ENCODE measurements at places on chromosomes 5 and 9.
A peak's percentile ranks its signal among the peaks of the same experiment; 100 is the strongest.

- no peak for DNase-seq
These were observed 61.4 kb downstream of the FOXD1 start for GRCh38 chr5:73387149-73387591.

DNA sequence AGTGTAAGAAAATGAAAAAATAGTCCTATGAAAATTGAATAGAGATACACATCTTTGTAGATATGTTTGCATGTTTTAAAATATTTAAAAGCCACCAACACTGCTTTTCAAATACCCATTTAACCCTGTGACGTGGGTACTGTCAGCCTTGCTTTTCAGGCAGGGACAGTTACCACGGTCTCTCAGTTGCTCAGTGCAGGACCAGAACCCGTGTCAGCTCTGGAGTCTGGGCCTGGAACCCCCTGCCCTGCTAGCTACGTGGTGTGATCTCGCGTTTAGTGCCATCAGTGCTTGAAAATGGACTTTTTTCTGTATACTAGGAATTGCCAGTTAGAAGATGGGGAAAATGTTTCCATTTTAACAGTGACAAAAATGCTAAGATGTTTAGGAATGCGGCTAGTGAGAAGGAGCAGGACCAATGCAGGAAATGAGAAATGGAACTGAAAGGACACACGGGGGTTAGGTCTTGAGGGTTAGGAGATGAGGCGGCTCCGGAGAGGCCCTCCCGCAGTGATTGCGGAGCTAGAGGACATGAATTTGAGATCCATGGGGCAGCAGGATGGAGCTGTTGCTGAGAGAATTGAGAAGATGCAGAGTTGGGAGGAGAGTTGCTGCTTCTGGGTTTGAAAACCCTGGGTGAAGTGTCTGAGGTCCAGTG is 13.7 kb downstream of the RNU6ATAC start:
- DNase-seq: no peak

DNA sequence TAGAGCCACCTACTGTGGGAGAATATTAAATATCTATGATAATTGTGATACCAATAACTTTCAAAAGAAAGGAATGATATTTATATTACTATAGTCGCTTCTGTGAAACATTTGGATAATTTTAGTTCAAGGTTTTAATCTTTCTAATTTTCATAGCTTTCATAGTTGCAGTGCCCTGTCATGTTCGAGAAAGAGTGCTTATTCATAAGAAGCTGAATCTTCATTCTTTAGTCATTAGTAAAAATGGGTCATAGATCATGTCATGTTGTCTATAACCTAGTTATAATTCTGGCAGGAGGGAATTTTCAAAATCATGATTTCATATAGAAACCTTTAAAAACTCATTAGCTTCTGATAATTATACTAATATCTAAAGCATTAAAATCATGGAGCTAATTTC is 685.6 kb downstream of the CETN3 start:
- DNase-seq: no peak

DNA sequence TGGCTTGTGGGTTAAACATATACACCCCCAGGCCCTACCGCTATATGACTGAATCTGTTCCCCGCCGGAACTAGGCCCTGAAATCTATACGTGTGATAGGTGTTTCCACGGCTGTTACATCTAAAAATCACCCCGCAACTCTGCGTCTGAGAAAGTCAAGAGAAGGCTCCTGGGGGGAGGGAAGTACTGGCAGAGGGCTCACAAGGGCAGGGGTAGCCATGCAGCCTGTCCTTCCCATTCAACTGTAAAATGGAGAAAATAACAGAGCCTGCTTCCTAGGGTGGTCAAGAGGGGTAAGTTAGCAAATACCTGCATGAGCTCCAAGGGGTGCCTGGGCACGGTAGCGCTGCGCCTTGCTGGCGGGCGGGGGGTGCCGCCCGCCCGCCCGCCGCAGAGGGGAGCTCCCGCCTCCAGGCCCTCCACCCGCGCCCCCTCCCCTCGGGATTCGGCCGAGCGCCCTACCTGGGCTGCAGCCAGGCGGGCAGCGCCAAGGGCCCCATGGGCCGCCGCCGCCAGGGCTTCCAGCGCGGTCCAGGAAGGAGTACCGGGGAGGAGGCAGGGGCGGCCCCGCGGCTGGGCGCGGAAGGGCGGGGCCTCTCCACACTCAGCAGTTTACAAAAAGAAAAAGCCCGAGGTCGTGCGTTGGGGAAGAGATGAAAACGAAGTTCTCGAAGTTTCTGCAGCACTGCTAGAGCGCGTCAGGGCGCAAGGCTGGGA is at the start of gene HACD4:
HACD4 (minus strand) TSS at position 550 of the 717 bp plus-strand sequence; CDS start at position 500, 50 bp downstream.
- peak; percentile 86 for DNase-seq

GRCh38 chr5:126645132-126645531 is 44.4 kb downstream of the PHAX start:
- no peak for DNase-seq

Data from CD4-positive, alpha-beta T cell (primary cell).